G401 (cell line): ENCODE measurements at places on chromosomes 2 and 18. TPM values are rescaled to one million over a fixed set of nuclear protein-coding genes. Genes with fewer than 3 reads are reported as not detected.

The ACTR3 gene
- total RNA-seq: 269 and 376 TPM in 2 replicates

The SCYGR4 gene
- total RNA-seq: not detected in 2 replicates

The COL4A3 gene
- 3.0 TPM in 1 of 2 replicates, not detected in the other for total RNA-seq

DNA sequence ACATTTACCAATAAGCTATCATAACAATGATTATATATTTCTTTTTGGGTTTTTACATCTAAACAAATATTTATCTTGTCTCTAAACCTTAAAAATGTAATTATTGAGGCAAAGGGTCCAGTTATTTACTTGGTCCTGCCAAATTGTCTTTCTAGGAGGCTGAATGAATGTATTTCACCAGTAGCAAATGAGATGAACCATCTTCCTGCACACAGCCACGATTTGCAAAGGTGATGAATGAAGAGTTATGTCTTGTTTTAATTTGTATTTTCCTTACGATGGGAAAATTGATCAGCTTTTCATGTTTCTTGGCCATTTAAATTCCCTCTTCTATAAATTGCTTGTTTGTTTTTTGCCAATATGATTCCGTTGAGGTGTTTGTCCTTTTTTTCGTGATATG lies 1.4 kb downstream of the SP100 start:
- DNase-seq: no peak

The EDAR gene
- not detected in 2 replicates for total RNA-seq

- no peak for DNase-seq
Measured at GRCh38 chr18:32048507-32049091, 30.0 kb downstream of the RNF125 start.

GRCh38 chr2:174771136-174771535 lies 6.9 kb upstream of the CHRNA1 start:
- no peak for DNase-seq

DNA sequence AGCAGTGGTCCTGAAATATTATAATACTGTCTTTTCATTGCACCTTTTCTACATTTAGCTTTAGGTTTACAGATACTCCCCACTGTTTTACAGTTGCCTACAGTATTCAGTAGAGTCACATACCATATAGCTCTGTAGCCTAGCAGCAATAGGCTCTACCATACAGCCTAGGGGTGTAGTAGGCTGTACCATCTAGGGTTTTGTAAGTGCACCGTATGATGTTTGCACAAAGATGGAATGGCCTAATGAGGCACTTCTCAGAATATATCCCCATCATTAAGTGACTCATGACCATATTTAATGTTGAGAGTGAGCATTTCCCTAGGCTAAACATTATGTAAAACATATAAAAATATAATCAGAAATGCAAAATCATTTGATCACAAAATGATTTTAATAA lies 511.3 kb upstream of the RAB12 start:
- DNase-seq: no peak

GRCh38 chr2:140621583-140622362 lies 1509.0 kb downstream of the LRP1B start:
- no peak for DNase-seq

The C1QL2 gene
- not detected in 2 replicates for total RNA-seq

The C2orf74 gene
- 1.2 TPM in 1 of 2 replicates, not detected in the other for total RNA-seq

The MC5R gene
- total RNA-seq: not detected in 2 replicates

- DNase-seq: no peak
Measured at GRCh38 chr2:240425697-240426096, 9.8 kb upstream of the GPC1 start.

- DNase-seq: no peak
Measured at GRCh38 chr2:22843919-22844537, 541.0 kb upstream of the KLHL29 start.

The TIGD1 gene
- total RNA-seq: 5.2 and 7.4 TPM in 2 replicates

DNA sequence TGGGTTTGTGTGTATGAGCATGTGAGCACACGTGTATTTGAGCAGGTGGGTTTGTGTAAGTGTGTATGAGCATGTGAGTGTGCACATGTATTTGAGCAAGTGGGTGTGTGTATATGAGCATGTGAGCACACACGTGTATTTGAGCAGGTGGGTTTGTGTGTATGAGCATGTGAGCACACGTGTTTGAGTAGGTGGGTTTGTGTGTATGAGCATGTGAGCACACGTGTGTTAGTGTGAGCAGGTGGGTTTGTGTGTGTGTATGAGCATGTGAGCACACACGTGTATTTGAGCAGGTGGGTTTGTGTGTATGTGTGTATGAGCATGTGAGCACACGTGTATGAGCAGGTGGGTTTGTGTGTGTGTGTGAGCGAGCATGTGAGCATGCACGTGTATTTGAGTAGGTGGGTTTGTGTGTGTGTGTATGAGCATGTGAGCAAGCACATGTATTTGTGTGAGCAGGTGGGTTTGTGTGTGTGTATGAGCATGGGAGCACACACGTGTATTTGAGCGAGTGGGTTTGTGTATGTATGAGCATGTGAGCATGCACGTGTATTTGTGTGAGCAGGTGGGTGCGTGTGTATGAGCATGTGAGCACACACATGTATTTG lies 169.7 kb downstream of the TWIST2 start:
- DNase-seq: no peak

- no peak for DNase-seq
Measured at GRCh38 chr18:51340332-51340731, 142.9 kb upstream of the MEX3C start.

- no peak for DNase-seq
Measured at GRCh38 chr2:36586672-36587071, 11.3 kb downstream of the FEZ2 start.

The LRATD1 gene
- total RNA-seq: not detected in 2 replicates

The SCYGR1 gene
- total RNA-seq: not detected in 2 replicates

- no peak for DNase-seq
Measured at GRCh38 chr2:37984176-37984575, 59.1 kb downstream of the RMDN2 start.

DNA sequence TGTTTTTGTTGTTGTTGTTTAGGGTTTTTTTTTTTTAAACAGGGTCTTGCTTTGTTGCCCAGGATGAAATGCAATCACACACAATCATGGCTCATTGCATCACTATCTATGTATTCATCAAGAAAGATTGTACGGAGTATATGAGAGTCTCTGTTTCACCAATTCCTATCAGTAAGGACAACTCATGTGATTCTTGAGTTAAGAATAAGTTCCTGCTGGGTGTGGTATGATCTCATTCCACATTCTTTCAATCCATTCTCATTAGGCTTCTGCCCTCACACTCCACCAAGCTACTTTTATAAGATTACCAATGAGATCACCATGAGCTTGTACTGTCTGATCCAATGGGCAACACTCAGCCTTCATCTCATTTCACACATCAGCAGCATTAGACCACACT lies 9.1 kb upstream of the AP1S3 start:
- DNase-seq: no peak

- no peak for DNase-seq
Measured at GRCh38 chr2:274503-274902, 9.8 kb downstream of the ACP1 start.

The CFAP65 gene
- total RNA-seq: not detected in 2 replicates

DNA sequence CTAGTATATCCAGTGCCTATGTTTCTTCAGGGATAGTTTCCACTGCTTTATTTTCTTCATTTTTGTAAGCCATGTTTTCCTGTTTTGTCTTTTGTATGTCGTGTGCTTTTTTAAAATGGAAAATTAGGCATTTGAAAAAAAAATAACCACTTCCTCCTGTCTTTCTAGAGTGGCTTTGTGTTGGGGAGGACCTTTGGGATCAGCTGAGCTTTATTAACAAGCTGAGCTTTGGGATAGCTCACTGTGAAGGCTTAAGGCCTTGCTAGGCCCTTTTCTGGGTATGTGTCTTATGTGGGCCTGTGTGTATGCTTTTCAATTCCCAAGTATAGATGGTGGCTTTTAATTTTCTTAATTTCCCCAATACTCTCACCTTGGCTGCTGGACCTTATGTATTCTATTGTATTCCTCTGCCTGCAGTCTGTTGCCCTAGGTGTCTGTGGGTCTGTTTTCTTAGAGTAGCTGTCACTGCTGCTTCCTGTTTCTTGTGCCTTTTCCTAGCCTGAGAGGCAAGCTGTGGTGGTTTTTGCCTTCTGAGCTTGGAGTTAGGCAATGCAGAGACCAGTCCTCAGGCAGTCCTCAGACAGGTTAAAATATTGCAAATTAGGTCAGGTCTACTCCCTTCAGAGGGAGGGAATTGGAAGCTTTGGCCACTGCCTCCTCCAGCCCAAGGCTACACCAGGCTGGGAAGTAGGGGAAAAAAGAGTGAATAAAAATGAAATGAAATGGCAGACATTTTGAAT lies 134.7 kb downstream of the LDLRAD4 start:
- DNase-seq: no peak

- no peak for DNase-seq
Measured at GRCh38 chr2:193462411-193462810, 1267.7 kb upstream of the TMEFF2 start.
